ENCODE measurements at places on chromosomes 11 and 22.
A peak's percentile ranks its signal among the peaks of the same experiment; 100 is the strongest.

DNA sequence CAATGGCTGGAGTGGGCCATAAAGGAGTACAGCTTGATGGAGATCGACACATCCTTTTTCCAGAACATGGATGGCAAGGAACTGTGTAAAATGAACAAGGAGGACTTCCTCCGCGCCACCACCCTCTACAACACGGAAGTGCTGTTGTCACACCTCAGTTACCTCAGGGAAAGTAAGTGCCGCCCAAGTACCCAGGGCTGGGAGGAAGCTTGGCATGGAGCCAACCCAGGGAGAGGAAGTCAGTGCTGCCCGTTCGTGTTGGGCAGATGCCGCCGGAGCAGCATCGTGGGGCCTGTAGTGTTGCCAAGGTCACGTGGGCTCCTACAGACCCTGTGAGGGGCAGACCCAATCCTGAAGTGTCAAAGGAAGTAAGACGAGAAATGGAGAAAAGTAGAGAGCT lies 78.9 kb downstream of the FLI1 start:
- peak; percentile 17 for DNase-seq

- DNase-seq: no peak
Observed at GRCh38 chr11:44324749-44325525, 15.0 kb upstream of the ALX4 start.

GRCh38 chr11:128926437-128927107 lies 16.1 kb downstream of the TP53AIP1 start:
- no peak for DNase-seq

DNA sequence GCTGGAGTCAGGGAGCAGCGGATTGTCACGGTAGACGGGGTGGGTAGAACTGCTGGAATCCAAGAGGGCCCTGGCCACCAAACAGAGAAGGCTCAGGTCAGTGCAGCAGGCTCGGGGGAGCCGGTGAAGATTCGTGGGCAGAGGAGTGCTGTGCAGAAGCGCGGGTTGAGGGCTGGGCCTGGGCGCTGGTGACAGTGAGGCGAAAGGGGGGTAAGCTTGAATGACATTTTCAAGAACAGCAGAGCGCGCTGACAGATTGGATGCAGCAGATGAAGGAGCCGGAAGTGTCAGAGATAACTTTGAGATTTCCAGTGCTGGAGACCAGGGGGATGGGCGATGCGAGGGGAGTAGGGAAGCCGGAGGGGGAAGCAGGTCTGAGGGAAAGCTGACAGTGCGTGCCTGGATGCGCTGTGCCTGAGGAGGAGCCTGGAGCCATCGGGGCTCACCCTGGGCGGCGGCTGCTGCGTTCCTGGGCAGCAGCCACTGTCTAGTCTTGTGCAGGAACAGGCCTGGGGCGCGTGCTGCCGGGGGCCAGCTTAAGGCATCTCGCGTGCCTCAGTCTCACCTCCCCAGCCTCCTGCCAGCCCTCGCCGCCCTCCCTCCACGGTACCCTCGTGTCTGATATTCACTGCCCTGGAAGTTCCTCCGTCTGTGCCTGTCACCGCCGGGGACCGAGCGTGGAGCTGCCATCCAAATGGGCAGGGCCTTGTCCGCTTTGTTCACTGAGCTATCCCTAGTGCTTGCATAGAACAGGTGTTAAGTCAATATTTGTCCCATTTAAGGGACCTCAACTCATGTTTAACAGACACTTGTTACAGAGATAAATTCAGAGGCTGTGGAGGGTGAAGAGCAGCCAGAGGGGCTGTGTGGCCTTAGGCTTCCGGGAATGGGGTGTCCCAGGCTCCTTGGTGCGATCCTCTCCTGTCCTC lies 5.2 kb downstream of the GRIK4 start:
- DNase-seq: no peak

DNA sequence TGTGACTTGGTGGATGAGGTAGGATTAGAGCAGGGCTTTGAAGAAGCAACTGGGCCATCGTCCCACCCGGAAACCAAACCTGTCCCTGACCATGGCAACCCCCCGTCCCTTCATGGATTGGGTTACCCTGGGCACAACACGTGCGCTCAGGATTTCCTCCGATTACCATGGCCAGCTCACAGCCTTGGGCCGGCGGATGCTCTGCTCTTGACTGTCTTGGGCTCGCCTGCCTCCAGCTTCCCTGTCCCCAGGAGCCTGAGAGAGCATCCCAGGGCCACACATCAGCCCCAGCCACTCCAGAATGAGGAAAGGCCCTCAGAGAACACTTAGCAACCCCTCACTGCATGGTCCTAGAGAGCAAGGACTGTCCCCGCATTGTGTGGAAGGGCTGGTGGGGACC lies 22.8 kb downstream of the MYO7A start:
- DNase-seq: no peak

DNA sequence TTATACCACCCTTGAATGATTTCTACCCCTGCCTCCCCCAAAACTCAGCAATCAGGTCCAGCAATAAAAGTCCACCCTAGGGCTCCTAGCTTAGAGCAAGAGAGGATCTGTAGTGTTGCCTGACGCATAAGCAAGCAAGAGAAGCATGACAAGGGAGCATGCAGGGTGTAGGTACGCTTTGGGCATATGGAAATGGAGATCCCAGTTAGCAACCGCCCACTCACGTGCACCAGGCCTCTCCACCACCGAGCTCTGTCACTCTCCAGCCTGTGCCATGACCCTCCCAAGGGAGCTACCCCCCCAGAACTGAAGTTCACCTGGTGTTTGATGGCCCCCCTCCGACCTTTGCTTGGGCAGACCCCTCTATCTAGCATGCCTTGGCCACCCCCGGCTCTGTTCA lies 39.4 kb downstream of the SERPINH1 start:
- DNase-seq: no peak

GRCh38 chr11:128551611-128552335 lies 35.6 kb downstream of the ETS1 start:
- no peak for DNase-seq

- no peak for DNase-seq
Observed at GRCh38 chr22:48248901-48249455, 1486.5 kb downstream of the TBC1D22A start.

- DNase-seq: no peak
Observed at GRCh38 chr11:43924112-43924855, 18.2 kb upstream of the C11orf96 start.

GRCh38 chr11:116948391-116948790 lies 111.0 kb upstream of the APOA1 start:
- DNase-seq: no peak

DNA sequence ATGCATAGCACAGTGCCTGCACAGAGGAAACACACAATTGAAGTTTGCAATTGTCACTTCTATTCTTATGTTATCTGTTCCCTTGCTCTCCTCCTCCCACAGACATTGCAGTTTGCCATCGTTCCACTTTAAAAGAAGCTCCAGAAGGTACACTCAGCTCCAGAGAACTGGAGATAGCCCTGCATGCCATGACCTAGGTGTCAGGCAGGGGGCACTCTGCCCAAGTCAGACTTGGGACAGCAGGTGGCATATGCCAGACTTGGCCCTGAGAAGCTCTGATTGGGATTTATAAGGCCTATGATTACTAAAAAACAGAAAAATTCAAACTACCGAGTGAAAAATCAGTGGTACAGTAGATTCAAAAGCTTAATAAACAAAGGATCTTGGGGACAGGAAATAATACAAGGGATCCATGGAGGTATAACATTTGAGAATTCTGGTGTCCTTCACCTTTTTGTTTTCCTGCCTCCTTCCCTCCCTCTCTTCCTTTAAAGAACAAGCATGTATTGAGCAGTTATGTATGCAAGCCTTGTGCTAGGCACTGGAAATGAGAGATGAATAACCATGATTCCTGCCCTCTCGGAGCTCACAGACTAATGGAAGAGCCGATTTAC lies 40.0 kb downstream of the TENM4 start:
- no peak for DNase-seq

DNA sequence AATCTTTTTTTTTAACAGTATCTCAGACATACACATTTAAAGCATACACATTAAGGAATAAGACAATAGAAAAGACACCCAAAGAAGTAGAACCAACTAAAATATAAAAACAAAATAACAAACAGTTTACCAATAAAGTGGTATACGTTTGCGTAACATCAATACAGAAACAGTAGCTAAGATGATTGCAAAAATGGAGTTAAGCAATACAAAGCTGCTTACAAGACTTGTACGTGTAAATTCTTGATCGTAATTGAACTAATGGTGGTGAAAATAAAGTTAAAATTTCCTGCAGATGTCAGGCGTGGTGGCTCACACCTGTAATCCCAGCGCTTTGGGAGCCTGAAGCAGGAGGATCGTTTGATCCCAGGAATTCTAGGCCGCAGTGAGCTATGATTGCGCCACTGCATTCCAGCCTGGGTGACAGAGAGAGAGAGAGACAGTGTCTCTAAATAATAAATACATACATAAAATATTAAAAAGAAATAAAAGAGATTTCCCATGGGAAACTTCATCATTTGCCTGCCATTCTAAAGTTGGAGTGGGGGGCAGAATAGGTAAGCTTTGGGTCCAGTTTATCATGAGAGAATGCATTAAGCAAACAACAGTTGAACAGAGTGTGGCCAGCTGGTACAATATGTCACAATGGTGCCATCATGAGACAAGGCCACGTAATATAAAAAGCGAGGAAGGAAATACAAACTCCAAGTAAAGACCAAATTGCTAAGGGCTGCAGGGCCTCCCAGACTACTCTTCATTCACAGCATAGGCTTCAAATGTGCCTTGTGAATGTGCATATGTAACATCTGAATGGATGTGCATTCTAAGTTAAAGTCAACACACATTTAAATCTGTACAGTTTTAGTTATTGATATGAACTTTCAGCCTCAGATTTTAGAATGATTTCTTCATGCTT lies 38.9 kb upstream of the EED start:
- no peak for DNase-seq

GRCh38 chr11:111523343-111523742 lies 8.8 kb downstream of the HOATZ start:
- DNase-seq: no peak

DNA sequence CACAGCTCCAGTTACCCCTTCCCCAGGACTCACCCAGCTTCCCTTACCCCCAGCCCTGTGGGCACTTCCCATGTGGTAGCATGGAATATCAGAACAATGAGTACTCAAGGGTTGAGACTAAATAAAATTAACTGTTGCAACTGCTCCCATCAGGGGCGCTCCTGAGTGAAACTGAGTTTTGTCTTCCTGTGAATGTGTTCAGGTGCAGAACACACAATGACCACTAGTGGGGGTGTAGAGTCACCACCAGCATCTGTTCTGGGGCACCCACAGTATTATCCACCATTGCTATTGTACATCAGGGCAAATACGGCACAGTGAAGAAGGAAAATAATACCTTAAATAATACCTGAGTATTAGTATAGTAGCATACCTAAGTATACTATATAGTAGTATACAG lies 689.7 kb downstream of the TBC1D22A start:
- no peak for DNase-seq

DNA sequence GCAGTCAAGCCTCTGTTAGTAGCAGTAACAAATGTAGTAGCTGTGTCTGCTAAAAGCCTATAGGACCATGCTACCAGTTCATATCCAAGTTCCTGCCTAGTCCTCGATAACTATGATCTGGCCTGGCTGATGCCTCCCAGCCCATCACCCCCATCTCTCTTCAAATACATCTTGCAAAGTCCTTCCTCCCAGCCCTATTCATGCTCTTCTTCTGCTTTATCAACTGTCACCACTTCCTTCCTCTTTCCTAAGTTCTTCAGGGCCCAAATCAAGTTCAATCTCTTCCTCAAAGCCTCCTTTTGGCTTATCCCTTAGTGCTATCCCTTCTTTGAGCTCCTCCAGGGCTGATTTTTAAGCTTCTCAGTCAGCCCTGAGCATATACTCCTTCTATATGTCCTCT lies 150.9 kb upstream of the THY1 start:
- no peak for DNase-seq

DNA sequence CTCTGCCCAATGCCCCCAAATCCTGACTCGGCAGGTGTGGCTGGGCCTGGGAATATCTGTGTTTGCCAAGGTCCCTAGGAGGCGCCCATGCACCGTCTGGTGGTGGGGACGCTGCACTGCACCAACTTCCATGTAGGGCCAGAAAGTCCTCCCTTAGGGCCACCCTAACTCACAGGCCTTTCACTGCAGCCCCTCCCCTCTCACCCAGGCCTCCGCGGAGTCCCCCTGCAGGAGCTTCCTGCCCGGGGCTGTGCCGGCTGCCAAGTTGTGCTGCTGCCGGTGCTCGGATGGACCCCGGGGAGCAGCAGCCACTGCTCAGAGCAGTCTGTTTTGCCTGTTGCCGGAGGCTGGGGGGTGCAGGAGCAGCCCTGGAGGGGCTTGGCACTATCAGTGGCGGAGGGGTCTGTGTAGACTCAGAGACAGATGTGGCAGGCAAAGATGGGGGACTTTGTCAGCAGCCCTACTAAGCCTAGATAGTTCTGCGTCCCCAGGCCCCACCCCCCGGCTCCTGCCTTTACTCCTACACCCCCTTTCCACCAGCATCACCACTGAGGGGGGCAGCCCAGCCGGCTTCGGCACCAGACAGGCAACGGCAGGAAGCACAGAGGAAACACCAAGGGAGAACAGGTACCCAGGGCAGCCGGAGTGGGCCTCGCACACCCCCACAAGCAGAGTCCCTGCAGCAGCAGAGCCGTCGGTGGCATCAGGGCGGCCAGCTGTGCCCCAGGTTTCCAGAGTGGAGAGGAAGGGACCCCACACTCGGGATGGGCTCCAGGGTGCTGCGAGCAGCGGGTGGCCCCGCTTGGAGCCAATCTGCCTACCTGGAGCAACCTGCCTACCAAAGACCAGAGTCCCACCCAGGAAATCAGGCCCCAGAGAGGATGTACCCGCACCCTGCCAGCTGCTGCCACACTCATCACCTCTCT lies 124.3 kb downstream of the TRIM29 start:
- no peak for DNase-seq

GRCh38 chr11:119858288-119858687 lies 129.3 kb upstream of the NECTIN1 start:
- DNase-seq: no peak

DNA sequence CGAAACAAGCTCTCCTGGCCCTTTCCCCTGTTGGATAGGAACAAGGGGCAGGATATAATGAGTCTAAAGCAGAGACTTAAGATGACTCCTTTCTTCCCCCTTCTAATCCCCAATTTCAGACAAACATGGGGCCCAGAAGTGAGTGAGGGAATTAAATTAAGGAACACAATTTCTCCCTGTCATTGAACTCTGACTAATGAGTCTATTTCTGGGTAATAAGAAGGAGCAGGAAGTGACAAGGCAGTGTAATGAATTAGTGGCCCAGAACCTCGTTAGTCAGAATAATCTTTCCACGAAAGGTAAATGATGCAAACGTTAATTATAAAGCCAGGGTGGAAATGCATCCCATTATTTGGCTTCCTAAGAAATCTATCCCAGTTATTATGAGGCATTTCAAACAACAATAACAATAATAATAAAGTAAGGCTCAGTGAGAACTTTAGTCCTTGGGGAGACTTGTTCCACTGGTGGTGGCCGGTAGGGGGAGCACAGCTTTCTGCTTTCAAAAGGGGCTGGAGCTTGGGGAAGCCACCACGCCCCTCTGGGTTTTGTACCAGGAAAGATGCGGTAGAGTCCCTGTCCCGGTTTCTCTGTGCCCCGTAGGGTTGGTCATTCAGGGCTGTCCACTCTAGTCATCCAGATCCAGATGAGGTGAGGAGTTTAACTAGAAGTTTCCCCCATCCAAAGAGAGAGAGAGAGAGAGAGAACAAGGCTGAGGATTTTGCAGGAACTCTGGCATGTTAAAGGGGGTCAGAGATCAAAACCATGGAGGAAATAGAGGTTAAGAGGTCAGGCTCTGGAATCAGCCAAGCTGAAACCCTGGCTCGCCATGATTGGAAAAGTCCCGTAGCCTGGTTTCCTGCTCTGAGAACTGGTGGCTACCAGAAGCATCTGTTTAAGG lies 298.3 kb downstream of the NTM start:
- no peak for DNase-seq

Measured in stimulated activated CD8-positive, alpha-beta memory T cell treated with anti-CD3 and anti-CD28 coated beads, Interleukin-15, amount 100 ng/mL, for 1 hour (primary cell).